ENCODE measurements at places on chromosomes 12 and 14. TPM values are rescaled to one million over a fixed set of nuclear protein-coding genes. Genes with fewer than 3 reads are reported as not detected.

DNA sequence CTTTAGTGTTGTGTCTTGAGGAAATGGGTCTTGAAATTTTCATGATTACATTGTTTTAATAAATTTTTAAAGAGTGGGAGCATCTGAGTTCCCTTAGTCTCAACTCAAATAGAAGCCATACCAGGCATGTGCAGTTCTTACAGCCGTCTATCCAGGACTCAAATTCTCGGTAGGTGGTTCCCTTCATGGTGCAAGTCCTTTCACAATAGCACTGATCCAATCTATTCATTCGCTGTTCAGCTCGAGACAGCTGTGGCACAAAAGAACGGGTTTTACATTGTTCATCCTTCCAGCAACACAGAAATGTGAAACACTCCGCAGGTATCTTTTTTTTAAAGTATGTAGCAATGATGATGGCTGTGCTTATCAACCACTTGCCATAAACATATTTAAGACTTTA, 100.2 kb downstream of the NELL2 start:
- DNase-seq = no peak

DNA sequence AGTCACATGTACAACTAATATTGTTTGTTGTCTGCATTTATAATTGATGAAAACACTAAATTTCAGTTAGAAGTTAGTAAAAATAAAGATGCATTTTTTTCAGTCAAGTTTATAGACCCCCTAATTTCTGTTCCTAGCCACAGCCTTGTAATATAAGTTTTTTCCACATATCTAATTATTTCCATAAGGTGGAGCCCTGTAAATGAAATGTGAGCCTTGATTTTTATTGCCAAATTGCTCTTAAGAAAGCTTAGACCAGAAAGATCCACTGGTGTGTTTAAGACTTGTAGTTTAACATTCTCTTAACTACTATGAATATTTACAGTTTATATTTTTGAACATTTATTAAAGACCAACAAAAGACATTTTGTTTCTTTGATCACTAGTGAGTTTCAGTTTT, 322.1 kb upstream of the RGS6 start:
- no peak for DNase-seq

- no peak for DNase-seq
These were observed 27.6 kb downstream of the EML1 start for GRCh38 chr14:99820702-99821331.

GRCh38 chr14:65533736-65534404, 121.3 kb downstream of the FUT8 start:
- DNase-seq = no peak

GRCh38 chr14:71231521-71232393, 324.5 kb downstream of the PCNX1 start:
- no peak for DNase-seq

Gene ZNF891
- total RNA-seq = 2.0 TPM
